ENCODE measurements at places on chromosomes 12 and 14.

DNA sequence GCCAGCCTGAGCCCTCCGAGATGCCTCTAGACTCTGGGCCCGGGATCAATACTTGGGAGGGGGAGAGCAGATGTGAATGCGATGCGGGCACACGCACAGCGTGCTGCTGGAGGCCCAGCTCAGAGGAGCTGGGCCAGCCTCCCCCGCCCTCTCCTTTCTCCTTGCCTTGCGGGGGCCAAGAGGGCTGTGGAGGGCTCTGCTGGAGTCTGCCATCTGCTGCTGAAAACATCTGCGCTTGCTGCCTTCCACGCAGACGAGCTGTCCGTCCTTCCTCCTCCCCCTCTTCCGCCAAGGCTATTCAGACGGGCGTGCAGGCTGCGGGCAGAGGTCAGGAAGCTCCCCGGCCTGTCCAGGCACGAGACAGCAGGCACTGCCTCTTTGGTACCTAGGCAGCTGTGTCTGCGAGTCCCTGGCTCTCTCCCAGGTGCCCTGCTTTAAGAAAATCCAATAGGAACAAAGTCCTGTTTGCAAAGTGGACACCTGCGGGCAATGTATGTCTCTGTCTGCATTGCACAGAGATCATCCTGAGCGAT is 75.2 kb downstream of the SPRING1 start:
- DNase-seq: peak; percentile 79

DNA sequence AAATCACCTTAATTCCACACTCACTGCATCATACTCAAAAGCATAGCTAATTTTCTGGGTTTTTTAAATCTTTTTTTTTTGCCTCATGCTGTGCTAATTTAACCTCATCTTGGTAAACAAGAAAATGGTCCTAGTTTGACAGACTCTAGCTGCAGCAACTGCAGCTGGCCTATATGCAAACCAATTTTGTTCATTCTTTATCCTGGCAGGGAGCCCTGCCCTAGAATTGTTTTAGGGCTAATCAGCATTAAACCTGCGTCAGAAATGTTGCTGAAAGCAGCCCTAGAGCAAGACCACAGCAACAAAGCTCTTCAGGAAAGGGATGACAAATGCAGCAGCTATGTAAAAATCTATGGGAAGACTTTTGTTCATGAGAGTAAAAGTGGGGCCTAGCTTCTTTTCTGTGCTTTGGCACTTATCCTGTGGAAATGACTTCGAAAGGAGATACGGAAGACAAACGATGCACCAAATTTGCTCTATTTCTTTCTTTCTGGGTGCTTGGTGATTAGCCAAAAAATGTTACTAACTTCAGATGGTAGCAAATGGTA is 72.2 kb downstream of the DENND5B start:
- DNase-seq: no peak

DNA sequence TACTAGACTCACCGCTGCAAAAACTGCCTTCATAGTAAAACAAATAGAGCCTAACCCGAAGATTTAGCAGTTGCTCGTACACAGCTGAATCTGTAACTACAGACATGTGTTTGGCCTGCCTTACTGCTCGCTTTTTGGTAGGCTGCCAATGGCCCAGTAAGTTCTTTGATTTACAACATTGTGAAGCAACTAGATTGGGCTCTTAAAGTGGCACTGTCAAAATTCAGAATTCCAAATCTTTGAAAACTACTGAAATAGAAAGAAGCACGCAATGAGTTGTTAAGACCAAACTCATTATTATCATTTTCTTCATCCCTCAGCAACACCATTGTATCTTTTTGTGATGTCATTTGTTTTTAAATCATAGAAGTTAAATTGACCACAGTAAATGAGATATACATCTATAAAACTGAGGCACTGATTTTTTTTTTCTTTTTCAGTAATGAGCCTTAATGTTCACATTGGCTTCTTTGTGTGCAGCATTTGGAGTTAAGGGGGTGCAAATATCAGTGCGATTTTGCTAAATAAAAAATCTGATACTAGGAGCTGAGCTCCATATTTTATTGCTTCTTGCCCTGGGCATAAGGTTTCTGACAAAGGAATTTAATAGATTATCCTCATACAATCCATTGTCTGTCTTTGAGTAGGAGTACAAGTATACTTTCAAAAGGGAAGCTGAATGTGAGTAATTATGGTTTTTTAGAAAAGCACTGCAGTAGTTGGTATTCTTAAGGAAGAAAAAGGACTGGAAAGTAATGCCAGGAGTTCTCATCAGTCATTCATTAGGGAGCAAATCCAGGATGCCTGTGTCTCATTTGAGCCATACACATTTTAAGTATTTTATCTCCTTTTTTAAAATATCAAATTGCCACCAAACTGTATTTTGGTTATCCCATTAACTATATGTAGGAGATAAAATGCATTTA is 138.5 kb downstream of the KICS2 start:
- peak; percentile 94 for DNase-seq

- DNase-seq: no peak
These were observed 76.1 kb upstream of the BTG1 start for GRCh38 chr12:92221656-92222315.

GRCh38 chr12:15405606-15406005 is 83.3 kb downstream of the PTPRO start:
- no peak for DNase-seq
